Activated T-helper 1 cell treated with anti-CD3 and anti-CD28 coated beads, Interleukin-12 subunit alpha, Interleukin-12 subunit beta, Interleukin-2, Interleukin-4 antibody, amounts not matched to agents 30 ng/mL and 10 ng/mL and 1 ng/mL, durations not matched to agents 14 hours and 24 hours and 36 hours (primary cell): ENCODE measurements at places on chromosomes 12 and 14.

- DNase-seq: no peak
These were observed 20.9 kb upstream of the GPRC5A start for GRCh38 chr12:12870465-12870864.

DNA sequence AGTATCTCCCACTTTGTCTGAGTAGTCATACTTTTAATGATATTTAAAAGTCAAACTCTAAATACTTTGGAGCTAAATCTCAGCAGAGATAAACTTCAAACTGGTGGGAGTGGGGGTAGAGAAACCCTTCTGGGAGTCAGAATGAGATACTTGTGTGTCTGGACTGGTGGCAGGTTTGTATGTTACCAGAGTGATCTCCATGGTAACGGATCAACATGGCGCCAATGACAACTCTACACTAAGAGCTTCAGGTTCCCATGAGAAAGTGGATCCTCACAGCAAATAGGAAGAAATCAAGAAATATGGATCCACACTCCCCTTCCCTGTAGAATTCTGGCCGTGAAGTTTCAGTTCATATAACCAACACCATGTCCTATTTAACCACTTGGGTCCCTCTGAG, 121.9 kb downstream of the ETV6 start:
- DNase-seq: no peak

- no peak for DNase-seq
These were observed 478.5 kb downstream of the NELL2 start for GRCh38 chr12:44397631-44398030.

DNA sequence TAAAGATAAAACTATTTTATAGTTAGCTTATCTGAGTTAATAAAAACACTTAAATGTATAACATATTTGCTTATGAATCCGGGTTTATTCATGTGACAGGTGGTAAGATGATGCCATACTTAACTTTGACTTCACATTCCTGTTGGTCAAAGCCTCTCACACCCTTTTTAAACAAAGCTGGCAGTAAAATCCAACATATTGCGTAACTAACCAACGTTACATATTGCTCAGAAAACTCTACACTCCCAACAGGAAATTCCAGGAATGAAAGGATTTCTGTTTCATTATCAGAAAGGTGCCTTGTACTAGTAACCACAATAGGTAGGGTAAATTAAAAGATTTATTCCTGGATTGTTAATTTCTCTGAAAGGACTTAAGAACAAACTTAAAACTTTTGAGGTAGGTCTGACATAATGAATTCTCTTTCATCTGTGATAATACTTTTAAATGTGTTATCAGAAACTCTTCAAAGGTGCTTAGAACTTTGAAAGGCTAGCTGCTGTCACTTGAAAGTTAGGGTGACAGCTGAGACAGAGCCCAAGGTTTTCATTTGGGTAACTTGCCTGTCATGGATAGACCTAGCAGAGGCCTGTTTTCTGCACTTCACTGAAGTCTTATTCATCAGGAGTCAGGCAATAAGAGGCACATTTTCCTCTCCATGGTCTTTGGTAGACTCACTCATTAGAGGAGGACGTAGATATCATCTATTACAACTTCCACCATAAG, 23.8 kb upstream of the CATSPERB start:
- no peak for DNase-seq

- DNase-seq: no peak
These were observed 173.8 kb upstream of the MIS18BP1 start for GRCh38 chr14:45426685-45427282.

GRCh38 chr14:61699027-61699426, 3.7 kb downstream of the HIF1A start:
- no peak for DNase-seq
